Stimulated activated CD8-positive, alpha-beta memory T cell treated with anti-CD3 and anti-CD28 coated beads, Interleukin-15, amount 100 ng/mL, for 48 hours (primary cell): ENCODE measurements at places on chromosomes 7 and 10.

- DNase-seq: no peak
Observed at GRCh38 chr7:47411281-47411869, 170.5 kb downstream of the TNS3 start.

GRCh38 chr10:47175181-47176123 is 124.5 kb upstream of the GDF10 start:
- no peak for DNase-seq

DNA sequence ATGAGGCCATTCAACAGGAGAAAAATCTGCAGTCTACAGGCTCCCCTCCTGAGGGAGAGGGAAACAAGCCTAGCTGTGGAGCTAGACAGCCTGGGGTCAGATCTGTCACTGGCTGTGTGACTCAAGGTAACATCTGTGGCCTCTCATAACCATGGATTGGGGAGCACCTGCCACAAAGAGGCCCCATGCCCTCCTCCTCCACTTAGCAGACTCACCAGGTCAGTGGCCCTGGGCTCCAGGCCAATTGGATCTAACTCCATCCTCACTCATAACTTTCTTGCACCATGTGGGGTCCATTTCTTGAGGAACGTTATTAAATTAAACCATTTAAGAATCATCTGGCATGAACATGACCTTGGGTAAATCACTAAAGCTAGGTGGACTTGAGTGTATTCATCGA is 1.8 kb downstream of the GDF10 start:
- no peak for DNase-seq

- no peak for DNase-seq
Observed at GRCh38 chr7:35721288-35721687, 26.4 kb upstream of the HERPUD2 start.

GRCh38 chr10:63008491-63008890 is 124.6 kb upstream of the NRBF2 start:
- no peak for DNase-seq

DNA sequence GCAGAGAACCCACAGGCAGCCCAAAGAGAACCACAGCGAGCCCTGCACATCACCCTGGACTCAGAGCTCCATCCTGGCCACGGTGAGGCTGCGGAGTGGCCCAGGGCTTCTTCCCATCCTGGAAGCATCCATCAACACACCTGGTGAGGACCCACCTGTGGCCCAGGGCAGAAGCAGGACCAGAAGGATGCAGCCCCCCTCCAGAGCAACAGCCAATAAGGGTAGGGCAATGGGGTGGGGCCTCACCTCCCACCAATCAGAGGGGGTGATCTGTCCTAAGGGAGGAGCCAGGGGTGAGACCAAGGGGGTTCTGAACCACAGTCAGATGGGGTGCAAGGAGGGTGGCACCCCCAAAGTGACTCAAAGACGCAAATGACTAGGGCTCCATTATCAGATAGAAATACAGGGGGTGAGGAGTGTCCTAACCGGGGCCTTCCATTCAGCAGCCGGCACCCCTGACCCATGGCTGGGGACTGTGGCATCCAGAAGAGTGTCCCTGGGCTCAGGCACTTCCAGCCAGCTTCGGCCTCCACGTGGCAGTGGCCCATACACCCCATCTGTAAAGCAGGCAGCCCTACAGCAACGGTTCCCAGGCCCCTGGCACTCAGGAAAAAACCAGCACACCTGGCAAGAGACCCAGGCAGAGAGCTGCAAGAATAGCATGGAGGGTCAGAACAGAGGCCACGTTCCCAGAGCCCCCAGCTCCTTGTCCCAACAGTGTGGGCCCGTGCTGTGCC is 36.9 kb downstream of the STK32C start:
- no peak for DNase-seq

GRCh38 chr10:127195571-127196281 is 665 bp downstream of the INSYN2A start:
- DNase-seq: no peak

DNA sequence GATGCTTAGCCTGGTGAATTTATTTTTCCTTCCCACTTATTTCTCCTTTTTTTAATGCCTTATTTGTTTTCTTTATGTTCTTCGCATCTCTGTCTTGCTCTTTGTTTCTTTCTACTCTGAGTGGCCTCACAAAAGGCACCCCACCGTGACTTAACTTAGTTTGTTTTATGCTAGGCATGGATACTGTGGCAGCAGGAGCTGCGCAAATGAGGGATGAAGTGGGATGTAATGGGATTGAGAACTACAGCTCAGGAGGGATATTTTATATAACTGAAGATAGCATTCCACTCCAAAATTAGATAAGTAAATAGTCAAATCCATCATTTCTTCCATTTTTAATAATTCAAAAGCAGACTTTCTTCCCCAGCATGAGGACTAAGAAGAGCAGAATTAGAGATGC is 1.7 kb upstream of the CACNA2D1 start:
- DNase-seq: no peak
